ENCODE measurements at places on chromosomes 1 and 21.

DNA sequence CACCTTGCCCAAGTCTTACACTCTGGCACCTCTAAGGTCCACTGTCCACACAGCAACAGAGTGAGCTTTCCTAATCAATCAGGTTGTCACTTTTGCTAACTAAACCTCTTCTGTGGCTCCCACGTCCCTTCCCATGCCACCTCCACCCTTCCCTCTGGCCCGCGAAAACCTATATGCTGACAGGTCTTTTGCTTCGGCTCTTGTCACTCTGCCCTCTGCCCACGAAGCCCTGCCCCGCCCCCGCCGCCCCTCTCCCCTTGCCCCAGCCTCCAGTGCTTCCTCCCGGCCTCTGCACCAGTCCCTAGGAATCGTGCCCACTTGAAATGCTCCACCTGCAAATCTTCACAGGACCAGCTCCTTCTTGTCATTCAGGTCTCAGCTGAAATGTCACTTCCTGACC is 8.1 kb downstream of the TP53BP2 start:
- no peak for DNase-seq

- no peak for DNase-seq
These were observed at the start of gene SPAG17 for GRCh38 chr1:118185084-118185832. SPAG17 (minus strand) TSS chr1:118185228; CDS start chr1:118185157, 71 bp downstream.

GRCh38 chr1:44235808-44236207 is 22.5 kb downstream of the DMAP1 start:
- DNase-seq = no peak

- peak; percentile 52 for DNase-seq
These were observed 62.7 kb downstream of the CASZ1 start for GRCh38 chr1:10733474-10734366.

GRCh38 chr1:55196433-55197035 is 18.6 kb downstream of the USP24 start:
- DNase-seq = no peak

DNA sequence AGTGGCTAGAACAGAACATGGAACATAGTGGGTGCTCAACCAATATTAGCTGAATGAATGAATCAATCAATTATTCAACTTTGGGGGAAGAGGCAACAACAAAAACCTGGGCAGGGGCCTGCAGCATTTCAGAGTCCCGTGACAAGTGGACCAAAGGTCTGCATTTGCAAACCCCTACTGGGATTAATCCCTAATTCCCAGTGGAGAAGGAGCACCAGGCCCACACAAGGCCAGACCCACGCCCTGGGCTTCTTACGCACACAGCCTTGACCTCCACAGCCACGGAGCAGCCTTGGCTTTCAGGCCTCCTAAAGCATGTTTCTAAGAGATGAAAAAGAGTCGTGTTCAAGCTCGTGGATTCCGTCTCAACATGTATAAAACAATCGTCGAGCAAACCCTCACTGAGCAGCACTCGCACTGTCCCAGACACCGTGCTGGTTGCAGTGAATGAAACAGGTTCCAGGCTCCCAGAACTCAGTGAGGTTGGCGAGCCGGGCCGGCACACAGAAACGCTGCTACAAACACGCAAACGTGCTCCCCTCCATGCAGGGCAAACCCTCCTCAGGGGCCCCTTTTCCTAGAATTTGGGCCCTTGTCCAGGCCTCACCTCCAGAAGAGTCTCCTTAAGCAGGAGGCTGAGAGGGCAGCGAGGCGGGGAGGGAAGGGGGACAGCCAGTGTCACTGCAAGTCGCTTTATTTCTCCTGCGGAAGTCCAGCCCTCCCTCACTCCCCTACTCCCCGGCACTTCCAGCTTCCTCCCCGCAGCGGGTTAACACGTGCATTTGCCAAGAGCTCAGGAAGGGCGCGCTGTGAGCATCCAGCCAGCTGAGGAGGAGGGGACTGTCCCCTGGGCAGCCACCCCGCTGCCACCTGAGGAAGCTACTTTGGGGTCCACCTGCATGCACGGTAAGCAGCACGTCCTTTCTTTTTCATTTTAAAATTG is 556.4 kb downstream of the KIF26B start:
- no peak for DNase-seq

- no peak for DNase-seq
These were observed 48.5 kb upstream of the PBX1 start for GRCh38 chr1:164510435-164510834.

Data from stimulated activated naive CD8-positive, alpha-beta T cell treated with anti-CD3 and anti-CD28 coated beads, Interleukin-15, amount 100 ng/mL, for 72 hours (primary cell).